ENCODE measurements at places on chromosomes 6 and 20.

DNA sequence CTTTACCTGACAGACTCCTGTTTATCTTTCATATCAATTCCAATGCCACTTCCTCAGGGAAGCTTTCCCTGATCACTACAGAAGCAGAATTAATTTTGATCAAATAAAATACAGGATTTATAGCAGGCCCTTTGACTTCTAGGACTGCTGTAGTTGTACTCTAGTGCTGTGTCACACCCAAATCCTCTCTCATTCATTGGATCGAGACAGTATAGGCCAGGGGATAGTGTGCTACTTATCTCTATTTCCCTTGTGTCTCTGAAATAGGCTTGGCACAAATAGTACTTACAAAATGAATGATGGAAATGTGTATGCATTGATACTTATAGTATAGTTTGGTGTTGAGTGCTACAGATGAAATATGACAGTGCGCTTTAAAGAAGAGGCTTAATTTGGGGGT is 19.8 kb downstream of the RALY start:
- no peak for DNase-seq

GRCh38 chr6:33935439-33936080 is 131.8 kb upstream of the MLN start:
- no peak for DNase-seq

DNA sequence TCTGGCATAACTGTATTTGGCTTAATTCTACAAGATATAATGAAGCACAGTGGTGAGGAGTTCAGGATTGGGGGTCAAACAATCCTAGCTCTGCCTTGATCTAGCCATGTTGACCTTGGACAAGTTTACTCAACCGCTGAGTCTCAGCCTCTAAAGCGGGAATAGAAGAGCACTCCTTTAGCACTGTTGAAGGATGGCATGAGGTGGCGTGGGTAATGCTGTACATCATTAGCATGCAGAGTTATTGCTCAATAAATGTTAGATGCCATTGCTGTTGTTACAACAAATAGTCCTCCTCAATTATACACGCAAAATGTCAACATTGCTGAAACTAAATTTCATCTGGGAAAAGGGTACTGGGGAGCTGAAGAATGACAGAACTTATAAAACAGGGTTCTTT is 78.6 kb downstream of the KIF13A start:
- no peak for DNase-seq

GRCh38 chr6:125611573-125612344 is 137.7 kb upstream of the HEY2 start:
- peak; percentile 63 for DNase-seq

- no peak for DNase-seq
These were observed 6.7 kb downstream of the TGM3 start for GRCh38 chr20:2302384-2303060.

- DNase-seq: peak; percentile 82
These were observed 1.4 kb downstream of the QKI start for GRCh38 chr6:163415620-163416556.

- no peak for DNase-seq
These were observed 800.1 kb downstream of the TFAP2A start for GRCh38 chr6:9614778-9615177.

GRCh38 chr6:52149076-52149475 is 37.1 kb upstream of the IL17A start:
- DNase-seq: no peak

- DNase-seq: no peak
These were observed 143.5 kb upstream of the AKAP12 start for GRCh38 chr6:151096255-151096612.

GRCh38 chr20:57104651-57105204 is 161.7 kb downstream of the BMP7 start:
- DNase-seq: no peak

DNA sequence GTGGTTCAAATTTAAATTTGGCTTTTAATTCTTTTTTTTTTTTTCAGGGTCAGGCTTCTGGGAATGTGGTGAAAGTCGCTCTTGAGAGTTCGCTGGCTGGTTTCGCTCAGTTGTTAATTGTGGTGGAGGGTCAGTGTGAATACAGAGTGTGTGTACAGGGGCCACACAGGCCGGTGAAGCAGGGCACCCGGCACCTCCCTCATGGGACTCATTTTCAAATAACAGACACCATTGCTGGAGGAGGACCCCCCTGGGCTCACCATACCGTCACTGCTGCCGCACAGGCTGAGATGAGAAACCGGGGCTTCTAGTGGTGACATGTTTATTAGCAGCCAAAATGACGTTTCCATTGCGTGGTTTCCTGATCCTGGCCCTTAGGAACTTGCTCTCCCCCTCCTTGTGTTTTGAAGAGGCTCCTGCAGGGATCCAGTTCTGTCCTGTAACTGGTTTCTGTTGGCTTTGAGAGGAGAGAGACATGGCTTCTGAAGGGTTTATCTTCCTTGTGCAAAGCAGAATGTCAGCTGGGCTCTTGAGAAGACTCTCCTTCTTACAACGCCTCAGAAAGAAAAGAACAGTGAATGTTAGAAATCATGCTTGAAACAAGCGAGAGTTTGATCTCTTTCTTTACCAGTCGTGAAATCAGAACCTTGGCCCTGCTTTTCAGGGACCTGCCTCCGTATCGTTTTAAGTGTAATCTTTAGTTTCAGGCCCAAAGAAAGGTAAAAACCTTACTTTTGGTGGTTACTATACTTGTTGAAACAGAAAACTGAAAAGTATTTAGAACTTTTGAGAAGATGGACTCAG is 37.8 kb downstream of the DUSP22 start:
- DNase-seq: peak; percentile 51
